ENCODE measurements at places on chromosomes 11 and 22. TPM values are rescaled to one million over a fixed set of nuclear protein-coding genes. Genes with fewer than 3 reads are reported as not detected.
A peak's percentile ranks its signal among the peaks of the same experiment; 100 is the strongest.

DNA sequence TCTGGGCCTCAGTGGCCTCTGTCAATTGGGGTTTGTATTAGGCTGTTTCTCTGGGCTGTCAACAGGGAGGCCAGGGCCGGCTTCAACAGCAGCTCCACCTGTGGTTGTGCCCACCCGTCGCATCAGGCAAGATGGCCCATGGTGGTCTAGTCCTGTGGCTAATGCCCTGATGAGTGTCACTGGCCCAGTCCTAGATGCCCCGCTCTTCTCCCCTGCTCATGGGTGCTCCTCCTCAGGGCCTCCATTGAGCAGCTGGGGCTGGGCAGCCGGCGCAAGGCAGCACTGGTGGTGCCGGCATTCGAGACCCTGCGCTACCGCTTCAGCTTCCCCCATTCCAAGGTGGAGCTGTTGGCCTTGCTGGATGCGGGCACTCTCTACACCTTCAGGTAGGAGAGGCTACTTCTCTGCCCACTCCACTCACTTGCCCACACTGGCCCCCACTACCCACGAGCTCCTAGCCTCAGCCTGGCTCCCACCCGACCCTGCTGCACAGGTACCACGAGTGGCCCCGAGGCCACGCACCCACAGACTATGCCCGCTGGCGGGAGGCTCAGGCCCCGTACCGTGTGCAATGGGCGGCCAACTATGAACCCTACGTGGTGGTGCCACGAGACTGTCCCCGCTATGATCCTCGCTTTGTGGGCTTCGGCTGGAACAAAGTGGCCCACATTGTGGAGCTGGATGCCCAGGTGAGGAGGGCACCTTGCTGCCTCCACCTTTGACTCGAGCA lies 5.4 kb downstream of the LARGE2 start:
- DNase-seq, result no peak

DNA sequence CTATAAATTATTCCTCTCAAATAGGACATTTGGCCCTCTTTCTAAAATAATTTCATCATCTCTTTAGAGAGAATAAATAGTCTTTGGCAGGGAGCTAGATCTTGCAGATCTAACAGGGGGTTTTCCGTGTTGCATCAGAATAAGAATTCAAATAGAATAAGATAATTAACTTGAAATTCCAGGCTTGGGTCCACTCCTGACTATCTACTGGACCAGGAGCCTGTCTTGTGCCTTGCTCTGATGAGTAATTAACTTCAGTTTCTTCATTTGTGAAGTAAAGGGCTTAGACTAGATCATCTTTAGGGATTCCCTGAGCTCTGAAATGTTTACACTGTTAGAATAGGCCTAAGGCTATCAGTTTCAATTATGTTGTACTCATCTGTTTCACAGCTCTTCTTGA lies 23.5 kb upstream of the TMEM123 start:
- DNase-seq, result no peak

- DNase-seq, result peak; percentile 46
Measured at GRCh38 chr11:123478352-123478987, 48.4 kb downstream of the GRAMD1B start.

- DNase-seq, result no peak
Measured at GRCh38 chr11:35305670-35306382, 113.5 kb downstream of the SLC1A2 start.

- no peak for DNase-seq
Measured at GRCh38 chr11:77147668-77148321, 19.7 kb downstream of the MYO7A start.

GRCh38 chr22:21964234-21964633 lies 11.6 kb upstream of the PPM1F start:
- no peak for DNase-seq

DNA sequence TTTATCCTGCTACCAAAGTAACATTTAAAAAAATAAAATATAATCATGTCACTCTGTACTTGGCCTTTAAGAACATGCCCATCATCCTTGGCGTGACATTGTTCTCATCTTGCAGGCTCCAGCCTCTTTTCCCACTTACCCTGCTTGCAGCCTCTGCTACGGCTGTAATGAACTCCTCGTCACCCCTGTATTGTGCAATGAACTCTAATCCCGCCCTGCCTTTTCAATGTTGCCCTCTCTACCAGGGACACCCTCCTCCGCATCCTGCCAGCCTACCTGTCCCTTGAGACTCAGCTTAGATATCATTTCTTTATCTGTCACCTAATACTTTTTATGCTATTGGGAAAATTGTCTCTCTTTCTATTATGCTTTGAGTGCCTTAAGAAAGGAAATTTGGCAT lies 12.6 kb upstream of the MMP20 start:
- no peak for DNase-seq

- DNase-seq, result no peak
Measured at GRCh38 chr22:38766076-38766777, 10.4 kb upstream of the SUN2 start.

DNA sequence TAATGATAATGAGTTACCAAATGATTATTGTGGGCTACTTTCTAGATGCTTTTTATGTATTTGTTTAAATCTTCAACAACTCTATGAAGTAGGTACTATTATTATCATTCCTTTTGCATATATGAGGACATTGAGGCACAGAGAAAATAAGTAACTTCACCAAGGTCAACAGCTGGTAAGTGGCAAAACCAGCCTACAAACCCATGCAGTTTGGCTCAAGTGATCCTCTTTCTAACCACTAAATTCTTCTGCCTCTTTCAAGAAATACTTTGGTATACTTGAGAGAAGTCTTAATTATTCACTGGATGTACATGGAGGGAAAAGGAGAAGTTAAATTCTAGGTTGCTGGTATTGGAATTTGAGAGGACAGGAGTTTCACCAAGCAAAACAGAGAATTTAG lies 495.2 kb upstream of the CADM1 start:
- DNase-seq, result no peak

- DNase-seq, result no peak
Measured at GRCh38 chr11:75303544-75304224, 47.8 kb downstream of the ARRB1 start.

DNA sequence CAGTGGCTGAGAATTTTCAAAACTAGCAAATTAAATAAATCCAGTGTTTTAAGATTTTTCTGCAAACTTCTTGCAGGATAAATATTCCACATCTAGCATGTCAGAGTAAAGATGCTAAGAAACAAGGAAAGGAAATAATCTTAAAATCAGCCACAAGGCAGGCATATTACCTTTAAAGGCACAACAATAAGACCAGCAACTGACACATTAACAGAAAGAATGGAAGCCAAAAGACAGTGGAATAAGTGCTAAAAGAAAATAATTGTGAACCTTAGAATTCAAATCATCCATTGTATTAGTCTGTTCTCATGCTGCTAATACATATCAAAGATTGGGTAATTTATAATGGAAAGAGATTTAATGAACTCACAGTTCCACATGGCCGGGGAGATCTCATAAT lies 132.4 kb downstream of the FAR1 start:
- no peak for DNase-seq

Gene ANGPTL5
- total RNA-seq, result not detected

Gene MCAT
- total RNA-seq, result 16.2 TPM

Gene BCO2
- 1.8 TPM for total RNA-seq

Gene OR8G1
- not detected for total RNA-seq

Data from pulmonary artery endothelial cell (primary cell).